Colonic mucosa (tissue), 4 donors: ENCODE measurements at places on chromosomes 6 and 20. TPM values are rescaled to one million over a fixed set of nuclear protein-coding genes. Genes with fewer than 3 reads are reported as not detected.

Gene ENPP5
- 3.6 TPM for total RNA-seq

Gene EFCAB8
- 0.11 TPM for total RNA-seq

Gene PGC
- 1.7 TPM for total RNA-seq

Gene C6orf52
- 0.99 TPM for total RNA-seq

Gene DEFB127
- not detected for total RNA-seq

Gene TAAR6
- not detected for total RNA-seq

Gene SASH1
- total RNA-seq: 14.9 TPM

Gene JPH2
- total RNA-seq: 13.8 TPM

Gene MUCL3
- 0.30 TPM for total RNA-seq

Gene POFUT1
- 26.9 TPM for total RNA-seq

Gene HLA-DRB1
- total RNA-seq: 22.5 TPM

GRCh38 chr6:32117461-32117860 is 8.3 kb upstream of the TNXB start:
- DNase-seq: no peak

GRCh38 chr6:130453230-130453629 is 87.4 kb downstream of the TMEM200A start:
- DNase-seq: no peak

DNA sequence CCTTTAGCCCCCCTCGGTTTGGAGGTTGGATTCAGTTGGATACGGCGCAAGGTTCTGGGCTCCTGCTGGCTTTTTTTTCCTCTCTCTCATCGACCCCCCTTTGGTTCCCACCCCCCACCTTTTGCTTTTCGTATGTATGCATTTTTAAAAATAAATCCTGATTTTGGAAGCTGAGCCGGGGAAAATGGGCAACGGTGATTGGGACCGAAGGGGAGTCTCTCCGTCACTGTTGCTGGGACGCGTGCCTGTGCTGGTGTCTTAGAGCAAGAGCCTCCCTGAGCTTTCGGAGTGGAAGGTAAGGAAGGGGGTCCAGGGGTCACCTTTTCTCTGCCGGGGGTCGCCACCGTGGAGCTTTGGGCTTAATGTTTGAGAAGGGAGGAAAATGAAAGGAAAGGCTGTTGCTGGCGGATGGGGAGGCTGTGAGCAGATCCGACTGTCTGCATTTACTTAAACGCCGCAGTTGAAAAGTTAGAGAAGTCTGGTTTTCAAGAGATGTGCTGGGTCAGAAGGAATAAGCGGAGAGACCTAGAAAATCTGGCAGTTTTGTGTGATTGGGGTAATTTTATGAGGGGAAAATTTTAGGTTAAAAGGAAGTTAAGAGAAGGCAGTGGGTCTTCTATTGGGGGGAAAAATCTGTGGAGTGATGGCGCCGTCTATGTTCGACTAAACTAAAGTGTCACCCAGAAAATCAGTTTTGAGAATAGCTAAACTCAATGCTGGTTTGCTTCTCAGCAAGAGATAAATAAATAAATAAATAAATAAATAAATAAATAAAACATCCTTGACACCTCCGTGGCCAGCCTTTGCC is 828 bp downstream of the ADGRB3 start:
- no peak for DNase-seq

DNA sequence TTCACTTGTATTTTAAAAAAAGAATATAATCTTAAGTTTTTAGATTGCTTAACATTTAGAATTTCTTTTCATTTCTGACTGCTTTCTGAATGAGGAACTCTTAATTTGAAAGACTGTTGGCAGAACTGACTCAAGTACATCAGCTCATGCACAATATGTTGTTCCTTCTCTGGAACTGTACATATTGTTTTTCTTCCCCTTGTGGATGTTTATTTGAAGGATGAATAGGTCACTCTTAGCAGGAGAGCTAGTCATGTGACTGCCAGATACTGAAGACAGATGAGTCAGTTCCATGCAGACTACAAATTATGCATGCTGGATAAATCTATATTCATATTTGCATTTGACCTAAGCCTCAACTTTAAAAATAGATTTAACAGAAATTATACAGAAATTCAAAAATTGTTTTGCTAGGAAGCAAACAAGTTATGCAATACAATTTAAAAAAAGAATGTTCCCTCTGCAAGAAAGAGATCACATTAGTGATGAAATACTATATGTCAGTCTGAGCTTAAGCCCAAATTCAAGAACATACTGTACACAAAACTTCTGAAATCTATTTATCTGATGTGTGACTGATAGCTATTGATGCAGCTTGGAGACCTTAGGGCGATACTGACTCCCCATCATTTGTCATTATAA is 1274.9 kb upstream of the GJE1 start:
- DNase-seq: no peak

- DNase-seq: no peak
These were observed 7.2 kb downstream of the TGM2 start for GRCh38 chr20:38157635-38158495.

- DNase-seq: no peak
These were observed 50.0 kb downstream of the CNKSR3 start for GRCh38 chr6:154460306-154461071.

DNA sequence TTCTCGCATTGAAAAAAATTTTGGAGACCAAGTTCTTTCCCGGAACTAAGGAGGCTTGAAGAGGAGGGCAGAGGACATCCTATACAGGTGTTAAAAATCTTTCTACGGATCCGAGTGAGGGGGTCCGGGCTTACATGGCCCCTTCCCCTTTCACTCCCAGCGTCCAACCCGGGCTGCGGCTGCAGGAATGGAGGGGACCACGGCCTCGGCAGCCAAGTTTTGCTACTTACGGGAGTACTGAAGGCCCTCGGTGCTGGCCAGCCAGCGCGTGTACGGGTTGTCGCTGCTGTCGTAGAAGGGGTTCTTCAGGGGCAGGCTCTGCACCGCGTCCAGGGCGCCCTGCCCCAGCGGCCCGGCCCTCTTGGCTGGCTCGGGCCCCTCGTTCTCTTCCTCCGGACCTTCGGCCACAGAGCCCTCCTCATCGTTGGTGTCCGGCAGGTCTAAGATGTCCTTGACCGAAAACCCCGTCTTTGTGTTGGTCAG is 642 bp downstream of the NKX2-2 start:
- no peak for DNase-seq

GRCh38 chr6:9138936-9139335 is 703.6 kb upstream of the SLC35B3 start:
- no peak for DNase-seq

- no peak for DNase-seq
These were observed 3.9 kb upstream of the DEF6 start for GRCh38 chr6:35293681-35294080.

- no peak for DNase-seq
These were observed 470.2 kb downstream of the ADGRB3 start for GRCh38 chr6:69105288-69105687.

DNA sequence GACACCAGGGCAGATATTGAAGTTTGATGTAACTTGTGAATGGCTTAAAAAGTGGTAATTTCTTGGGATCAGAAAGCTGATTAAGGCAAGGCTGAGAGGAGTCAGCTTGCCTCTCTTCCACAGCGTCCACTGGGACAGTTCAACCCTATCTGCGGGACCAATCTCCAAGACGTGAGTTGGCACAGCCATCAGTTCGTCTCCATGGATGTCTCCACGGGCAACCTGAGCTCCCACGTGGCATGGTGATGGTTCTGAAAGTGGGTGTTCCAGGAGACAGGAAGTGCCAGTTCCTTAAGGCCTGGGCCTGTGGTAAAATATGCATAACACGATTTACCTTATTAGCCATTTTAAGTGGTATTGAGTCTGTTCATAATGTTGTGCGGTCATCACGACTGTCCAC is 67.9 kb upstream of the BHLHE23 start:
- no peak for DNase-seq

DNA sequence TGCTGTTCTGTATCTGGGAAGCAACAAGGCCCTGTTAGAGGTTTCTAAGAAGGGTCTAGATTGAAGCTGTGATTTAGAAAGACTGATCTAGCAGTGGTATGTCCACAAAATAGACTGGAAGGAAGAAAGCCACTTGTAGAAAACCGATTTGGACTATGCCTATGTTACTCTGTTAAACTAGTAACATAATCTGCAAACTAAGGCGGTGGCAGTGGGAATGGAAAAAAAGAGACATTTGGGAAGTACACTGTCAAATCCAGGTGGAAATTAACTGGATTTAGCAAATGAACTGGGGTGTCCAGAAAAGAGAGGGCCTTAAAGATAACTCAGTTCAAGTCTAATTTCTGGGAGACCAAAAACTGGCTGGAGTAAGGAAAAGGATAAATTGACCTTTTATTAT is 11.6 kb downstream of the ILRUN start:
- no peak for DNase-seq

DNA sequence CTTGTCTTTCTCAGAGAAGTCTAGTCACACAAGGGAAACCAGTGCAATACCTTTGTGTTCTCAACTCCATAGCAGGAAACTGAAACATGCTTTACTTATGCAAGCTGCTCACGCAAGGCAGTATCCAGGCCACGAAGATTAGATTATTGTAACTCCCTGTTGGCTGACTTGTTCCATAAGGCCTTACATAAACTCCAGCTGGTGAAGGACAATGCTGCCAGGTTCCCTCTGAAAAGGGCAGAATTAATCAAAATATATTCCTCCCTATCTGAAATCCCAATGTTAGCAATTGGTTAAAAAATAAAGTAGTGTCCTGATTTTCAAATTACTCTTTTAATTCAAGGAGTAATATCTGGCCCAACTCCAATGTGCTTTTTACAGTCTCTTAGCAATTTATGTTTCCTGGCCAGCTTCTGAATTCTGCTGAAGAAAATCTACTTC is 966.6 kb downstream of the HACE1 start:
- DNase-seq: no peak

- no peak for DNase-seq
These were observed 80.8 kb downstream of the LYRM4 start for GRCh38 chr6:5179917-5180316.

DNA sequence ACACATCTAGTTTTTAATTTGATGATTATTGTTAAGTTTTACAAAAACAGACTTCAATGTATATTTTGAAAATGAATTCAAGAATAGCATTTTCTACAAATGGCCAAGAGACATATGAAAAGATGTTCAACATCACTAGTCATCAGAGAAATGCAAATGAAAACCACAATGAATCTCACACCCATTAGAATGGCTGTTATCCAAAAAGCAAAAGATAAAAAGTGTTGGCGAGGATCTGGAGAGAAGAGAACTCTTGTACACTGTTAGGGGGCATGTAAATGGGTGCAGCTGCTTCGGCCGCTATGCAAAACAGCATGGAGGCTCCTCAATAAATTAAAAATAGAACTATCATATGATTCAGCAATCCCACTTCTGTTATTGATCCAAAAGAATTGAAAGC is 185.8 kb upstream of the CCN2 start:
- no peak for DNase-seq

DNA sequence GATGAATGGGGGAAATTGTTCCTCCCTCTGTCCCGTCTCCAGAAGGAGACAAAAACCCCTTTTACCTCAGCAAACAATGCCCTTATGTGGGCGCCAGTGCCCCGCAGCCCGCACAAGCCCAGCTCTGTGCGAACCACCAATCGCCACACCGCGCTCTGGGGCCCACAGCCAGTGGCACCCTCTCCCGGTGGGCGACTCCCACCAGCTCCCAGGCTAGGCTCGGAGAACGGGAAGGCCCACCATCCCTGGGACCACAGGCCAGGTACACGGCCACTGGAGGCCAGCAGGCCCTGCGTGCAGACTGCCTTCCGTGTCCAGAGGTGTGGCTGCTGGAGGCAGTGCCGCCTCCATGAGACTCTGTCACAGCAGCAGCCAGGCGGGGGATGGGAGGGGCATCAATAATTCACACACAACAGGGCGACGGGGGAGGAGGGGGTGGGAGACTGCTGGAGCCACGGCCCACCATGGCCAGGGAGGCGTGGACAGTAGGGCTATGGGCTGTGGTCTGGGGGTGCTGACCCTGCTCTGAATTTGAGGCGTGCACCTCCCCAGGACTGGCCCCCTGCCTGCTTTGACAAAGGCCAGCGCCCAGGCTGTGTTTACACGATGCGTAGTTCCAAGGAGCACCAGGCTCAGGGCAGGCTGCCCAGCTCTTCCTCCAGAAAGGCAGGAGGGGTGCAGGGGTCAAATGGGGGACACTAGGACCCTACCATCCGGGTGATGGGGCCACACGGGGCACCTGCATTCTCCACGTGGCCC is 105.7 kb downstream of the ASXL1 start:
- DNase-seq: peak; percentile 85

- DNase-seq: no peak
These were observed 460.4 kb upstream of the JARID2 start for GRCh38 chr6:14785493-14785790.

DNA sequence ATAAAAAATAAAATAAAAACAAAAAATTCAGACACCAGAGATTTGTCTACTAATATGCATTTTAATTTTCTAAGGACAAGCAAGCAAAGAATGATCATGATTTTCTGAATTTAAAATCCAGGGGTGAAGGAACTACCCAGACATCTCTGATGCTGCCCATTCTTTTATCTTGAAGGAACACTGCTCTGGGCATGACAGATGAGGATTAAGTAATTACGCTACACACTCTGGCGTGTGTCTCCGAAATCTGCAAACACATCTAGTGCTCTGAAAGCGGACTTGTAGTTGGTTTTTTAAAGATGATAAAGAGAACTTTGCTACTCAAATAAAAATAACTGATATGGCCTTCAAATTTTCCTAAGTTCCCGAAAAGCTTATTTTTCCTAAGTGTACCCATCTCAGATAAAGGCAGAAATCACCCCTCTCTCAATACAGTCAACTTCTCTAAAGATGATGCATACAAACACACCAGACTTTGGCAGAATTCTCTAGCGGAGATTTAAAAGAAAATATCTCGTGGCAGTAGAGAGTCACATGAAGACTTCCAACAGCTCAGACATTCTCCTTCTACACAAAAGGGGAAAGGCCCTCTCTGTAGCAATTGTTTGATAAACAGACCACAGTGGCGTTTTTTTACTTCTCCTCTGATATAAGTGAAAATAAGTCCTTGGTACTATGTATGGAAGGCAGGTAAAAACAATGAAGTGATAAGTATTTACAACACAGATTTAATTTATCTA is 133.8 kb downstream of the BACH2 start:
- no peak for DNase-seq

GRCh38 chr20:39019805-39020325 is 57.7 kb downstream of the DHX35 start:
- DNase-seq: no peak
